ENCODE measurements at places on chromosomes 3 and 15.

GRCh38 chr3:11245276-11245675, 26.9 kb upstream of the ATG7 start:
- no peak for DNase-seq

- no peak for DNase-seq
These were observed 193.6 kb downstream of the TP63 start for GRCh38 chr3:189824629-189825312.

DNA sequence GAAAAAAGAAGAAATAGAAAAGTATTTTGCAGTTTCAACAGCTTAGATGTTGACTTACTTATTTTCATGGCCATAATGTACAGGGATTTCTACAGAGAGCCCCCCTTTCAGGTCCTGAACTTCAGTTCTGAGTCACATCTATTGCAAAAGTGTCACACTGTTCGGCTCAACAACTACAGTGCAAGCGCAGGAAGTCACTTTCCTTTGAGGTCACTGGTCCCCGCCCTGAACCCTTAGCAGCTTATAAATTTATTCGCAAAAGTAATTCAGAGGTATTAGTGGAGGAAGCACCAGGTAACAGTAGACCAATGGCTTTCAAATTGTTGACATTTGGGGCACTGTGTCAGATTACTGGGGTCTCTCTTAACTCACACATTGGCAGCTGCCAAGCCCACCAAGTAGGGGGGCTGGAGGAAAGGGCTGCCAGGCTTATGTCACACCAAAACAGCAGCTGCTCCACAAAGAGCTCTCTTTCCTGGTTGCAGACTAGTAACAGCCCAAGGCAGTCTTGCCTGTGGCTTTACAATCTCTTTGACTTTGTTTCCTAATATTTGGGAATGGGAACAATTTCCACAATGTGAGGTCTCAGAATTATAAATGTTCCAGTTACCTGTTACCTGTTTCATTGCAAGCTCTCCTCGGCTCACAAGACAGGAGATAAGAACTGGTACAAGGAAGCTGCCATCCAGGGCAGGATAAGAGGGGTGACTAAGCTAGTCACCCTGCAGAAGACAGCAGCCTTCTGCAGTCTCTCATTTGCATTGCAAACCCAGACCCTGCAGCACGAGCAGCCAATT, 130.2 kb upstream of the STRIT1 start:
- no peak for DNase-seq

DNA sequence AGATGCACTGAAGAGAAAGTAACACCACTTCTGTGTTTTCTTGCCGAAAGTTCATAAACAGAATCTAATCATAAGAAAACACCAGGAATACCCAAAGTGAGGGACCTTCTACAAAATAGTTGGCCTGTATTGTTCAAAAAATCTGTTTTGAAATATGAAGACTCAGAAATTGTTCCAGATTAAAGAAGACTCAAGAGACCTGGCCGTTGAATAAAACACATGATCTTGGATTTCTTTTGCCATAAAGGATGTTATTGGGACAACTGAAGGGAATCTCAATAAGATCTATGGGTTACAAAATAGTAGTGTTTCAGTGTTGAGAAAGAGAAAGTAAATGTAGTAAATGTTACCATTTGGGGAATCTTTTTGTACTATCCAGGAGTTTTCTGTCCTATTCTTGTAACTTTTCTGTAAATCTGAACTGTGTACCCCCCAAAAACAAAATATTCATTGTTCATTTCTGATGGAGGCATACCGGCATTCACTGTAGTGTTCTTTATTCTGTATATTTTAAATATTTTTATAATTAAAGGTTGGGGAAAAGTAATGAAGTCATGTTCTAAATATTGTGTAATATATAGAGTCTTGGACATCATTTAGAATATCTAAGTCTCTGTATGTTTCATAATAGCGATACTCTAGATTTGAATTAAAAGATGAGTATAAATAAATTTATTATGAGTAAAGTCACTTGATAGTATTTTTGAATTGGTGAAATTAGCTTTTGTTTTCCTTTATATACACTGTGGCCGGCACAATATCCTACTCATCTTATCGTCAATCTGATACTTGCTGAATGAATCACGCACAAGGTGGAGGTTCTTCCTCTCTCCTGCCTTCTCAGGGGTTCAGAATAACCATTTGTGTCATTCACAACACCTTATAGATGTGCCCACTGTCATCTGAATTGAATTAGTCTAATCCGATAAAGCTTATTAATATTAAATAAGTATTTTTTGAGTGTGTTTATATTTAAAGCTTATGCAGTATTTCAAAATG, 66.7 kb downstream of the TRAK1 start:
- DNase-seq = no peak

GRCh38 chr3:64441861-64442260, 216.6 kb upstream of the PRICKLE2 start:
- DNase-seq = no peak

- no peak for DNase-seq
These were observed 89.8 kb downstream of the SEMA5B start for GRCh38 chr3:122937745-122938144.

GRCh38 chr3:112908252-112908651, 61.6 kb upstream of the CD200R1L start:
- no peak for DNase-seq

- no peak for DNase-seq
These were observed 145.3 kb upstream of the LIPC start for GRCh38 chr15:58286523-58286922.

DNA sequence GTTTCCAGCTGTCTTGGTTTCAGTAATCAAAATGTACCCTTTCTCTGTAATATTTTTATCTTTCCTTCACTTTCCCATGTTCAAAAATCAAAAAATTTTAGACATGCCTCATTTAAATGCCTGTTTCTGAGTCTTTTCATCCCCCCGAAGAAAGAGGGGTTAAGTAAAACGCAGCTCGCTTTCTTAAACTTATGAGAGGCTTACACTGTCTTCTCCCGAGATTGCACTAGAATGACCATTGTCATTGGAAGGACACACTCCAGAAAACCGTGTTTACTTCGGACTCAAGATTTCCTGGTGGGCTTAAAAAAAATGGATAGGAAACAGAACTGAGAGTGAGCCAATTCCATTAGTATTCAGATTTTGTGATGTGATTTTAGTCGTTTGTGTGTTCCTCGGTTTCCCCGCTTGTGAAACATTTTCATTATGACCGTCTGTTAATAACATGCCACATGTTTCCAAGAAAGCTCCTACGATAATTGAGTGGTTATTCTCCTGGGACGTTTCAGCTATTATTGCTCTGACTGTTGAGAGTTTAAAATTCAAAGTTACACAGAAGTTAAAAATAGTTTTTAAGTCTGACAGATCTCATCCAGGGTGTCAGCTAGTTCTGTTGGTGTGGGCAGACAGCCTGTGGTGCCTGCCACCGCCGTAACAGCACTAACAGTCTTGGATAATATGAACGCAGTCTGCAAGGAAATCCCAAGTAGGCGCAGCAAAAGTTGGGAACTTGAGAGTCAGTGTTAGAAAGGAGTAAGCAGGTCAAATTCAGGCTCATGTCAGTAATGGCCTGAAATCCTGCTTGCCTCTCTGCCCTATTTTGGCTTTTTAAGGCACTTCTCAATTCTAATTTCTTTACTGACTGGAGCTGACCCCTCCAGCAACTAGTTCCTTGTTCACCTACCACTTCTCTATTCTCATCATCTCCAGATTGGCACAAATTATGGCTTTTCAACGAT, 1.5 kb downstream of the CRYBG3 start:
- DNase-seq = no peak

- DNase-seq = no peak
These were observed 8.2 kb downstream of the LARP6 start for GRCh38 chr15:70845602-70846360.

DNA sequence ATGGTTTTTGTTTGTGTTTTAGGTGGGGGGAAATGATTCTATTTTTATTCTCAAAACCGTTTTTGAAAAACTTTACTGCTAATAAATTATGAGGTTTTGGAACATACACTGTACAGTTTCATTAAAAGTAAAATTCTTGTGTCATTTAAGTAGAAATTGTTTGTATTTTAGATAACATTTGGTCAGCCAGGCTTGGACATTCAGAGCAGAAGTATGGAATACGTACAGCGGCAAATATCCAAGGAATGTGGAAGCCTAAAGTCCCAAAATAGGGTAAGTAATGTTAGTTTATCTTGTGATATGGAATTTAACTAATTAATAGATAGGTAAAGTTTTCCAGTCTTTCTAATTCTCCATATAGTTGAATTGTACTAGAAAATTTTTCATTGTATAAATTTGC, 96.6 kb downstream of the SPRED1 start:
- no peak for DNase-seq

DNA sequence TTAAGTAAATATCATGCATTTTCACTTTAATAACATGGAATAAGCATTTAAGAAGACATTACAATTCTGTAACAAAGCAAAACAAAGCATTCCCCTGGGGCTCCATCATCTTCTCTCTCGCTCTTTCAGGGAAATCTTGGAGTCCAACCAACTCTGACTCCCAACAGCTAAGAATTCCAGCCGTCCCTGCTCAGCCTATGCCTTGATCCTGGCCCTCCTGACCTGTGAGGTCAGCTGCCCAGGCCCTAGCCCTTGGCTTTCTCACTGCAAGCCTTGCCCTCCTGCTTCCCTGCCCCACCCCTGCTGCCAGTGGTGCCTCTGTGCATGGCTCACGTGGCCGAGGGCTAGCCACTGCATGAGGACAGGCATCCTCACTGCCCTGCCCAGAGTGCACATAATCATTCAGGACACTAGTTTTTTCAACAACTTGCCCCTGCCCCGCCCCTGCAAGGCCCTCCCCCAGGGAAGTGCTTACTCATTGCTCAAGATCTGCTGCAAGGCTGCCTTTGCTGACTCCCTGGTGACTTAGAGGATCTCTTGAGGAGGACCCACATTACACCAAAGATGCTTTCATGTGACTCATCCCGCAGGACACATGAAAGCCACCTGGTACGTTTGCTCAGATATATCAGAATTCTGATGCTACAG, 37.6 kb downstream of the MTMR10 start:
- DNase-seq = no peak

DNA sequence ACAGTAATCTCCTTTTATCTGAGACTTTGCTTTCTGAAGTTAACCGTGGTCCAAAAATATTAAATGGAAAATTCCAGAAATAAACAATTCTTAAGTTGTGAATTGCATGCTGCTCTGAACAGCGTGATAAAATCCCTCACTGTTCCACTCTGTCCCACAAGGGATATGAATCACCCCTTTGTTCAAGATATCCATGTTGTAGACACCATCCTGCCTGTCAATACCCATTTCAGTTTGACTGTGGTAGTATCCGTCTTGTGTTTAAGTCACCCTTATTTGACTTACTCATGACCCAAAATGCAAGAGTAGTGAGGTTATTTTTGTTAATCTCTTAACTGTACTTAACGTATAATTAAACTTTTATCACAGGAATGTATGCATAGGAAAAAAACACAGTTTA, 435.0 kb downstream of the SHQ1 start:
- DNase-seq = no peak

GRCh38 chr3:152976239-152976638, 141.3 kb downstream of the P2RY1 start:
- DNase-seq = peak; percentile 90

DNA sequence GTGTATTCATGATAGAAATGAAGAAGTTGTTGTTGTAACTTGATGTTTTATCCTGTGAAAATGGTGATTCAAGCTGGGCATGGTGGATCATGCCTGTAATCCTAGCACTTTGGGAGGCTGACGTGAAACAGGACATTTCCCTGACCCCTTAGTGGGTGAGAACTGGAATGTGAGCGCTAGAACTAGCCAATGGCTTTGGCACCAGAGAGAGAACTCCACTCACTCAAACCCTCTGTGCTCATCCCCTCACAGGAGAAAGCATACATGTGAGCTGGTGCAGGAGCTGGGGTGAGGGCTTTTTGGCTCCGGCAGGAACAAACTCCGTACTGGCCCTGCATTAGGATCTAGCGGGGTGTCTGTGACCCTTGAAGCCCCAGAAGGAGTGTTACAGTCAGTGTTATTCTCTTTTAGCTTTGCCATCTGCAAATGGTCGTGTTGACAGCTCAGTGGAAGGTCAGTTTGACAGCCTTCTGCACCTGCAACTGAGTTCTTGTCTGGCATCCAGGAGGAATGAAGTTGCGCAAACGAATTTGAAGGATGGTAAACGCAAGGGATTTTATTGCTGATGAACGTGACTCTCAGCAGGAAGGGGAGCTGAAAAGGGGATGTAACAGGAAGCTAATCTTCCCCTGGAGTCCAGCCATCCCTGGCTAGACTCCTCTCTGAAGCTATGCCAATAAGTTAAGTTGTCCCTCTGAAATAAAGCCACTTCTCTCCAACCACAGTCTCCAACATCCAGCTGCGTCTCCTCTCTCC, 1016.6 kb upstream of the CADM2 start:
- DNase-seq = no peak

DNA sequence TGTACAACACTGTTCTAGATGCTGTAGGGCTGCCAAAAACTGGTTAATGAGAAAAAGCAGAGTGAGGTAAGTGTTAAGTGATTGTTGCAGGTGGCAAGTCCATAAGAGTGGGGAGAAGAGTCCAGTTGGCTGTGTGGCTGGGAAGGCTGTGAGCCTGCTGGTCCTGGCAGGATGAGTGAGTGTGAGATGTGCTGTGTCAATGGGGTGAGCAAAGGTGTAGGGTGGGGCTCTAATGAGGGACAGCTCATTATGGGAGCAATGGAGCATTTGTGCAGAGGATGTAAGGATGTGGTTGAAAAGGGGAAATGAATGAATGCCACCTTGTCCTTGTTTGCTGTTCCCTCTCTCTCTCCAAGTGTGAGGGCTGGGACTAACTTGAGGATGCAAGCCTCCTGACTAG, 145.3 kb upstream of the ROPN1 start:
- no peak for DNase-seq

DNA sequence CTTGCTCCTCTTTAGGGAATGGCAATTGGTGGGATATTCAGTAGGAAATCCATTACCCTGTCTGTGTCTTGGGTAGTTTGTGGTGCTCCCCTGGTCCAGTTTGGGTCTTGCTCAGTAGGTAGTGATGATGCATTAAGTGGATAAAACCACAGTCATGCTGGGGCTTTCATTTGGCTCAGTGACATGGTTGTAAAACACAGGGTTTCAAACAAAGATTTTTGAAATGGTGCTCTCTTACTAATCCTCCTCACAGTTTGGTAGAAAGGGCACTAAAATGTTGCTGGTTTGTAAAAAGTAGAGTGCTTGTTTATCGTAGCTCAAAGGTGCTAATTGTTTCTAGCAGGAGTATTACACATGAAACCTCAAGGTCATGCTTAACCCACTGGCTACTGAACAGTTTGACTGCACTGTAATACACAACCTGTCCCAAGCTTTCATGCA, 22.9 kb downstream of the BBX start:
- no peak for DNase-seq

GRCh38 chr15:39058351-39059131, 493.9 kb upstream of the RASGRP1 start:
- DNase-seq = no peak

DNA sequence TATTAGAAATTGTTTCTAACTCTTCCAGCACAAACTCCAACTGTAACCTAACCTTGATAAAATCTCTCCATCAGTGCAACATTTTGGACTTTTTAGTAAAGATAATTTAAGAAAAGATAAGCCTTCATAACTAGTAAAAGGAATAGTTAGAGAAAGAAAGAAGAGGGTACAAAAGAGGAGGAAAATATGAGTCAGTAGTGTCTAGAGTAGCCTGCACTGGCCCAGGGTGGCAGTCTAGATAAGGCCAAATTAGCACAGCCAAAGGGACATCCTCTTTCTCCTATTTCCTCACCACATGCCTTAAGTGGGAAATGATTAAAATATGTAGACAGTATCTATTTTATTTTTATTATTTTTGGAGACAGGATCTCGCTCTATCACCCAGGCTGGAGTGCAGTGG, 3.7 kb downstream of the PROS1 start:
- DNase-seq = no peak

Measured in hematopoietic multipotent progenitor cell (in vitro differentiated cells).